ENCODE measurements at places on chromosomes 13 and 19. TPM values are rescaled to one million over a fixed set of nuclear protein-coding genes. Genes with fewer than 3 reads are reported as not detected.

The PKN1 gene
- total RNA-seq = 248 TPM

The ZNF98 gene
- total RNA-seq = not detected

The MEX3D gene
- 90.1 TPM for total RNA-seq

The SIGLEC8 gene
- not detected for total RNA-seq

The PROZ gene
- total RNA-seq = not detected

The GIPC1 gene
- total RNA-seq = 133 TPM

The NAT14 gene
- 21.2 TPM for total RNA-seq

The ERICH4 gene
- total RNA-seq = not detected

The GZMM gene
- not detected for total RNA-seq

The DIAPH3 gene
- total RNA-seq = 12.7 TPM
